ENCODE measurements at places on chromosomes 1 and 21.
A peak's percentile ranks its signal among the peaks of the same experiment; 100 is the strongest.

GRCh38 chr1:22754824-22755223 is 44.2 kb downstream of the EPHB2 start:
- DNase-seq, result no peak

GRCh38 chr1:183239220-183239742 is 53.2 kb downstream of the LAMC2 start:
- no peak for DNase-seq

GRCh38 chr1:2210786-2211185 is 16.2 kb upstream of the FAAP20 start:
- DNase-seq, result no peak

- DNase-seq, result no peak
These were observed 354.3 kb upstream of the NEGR1 start for GRCh38 chr1:72636631-72637030.

- DNase-seq, result peak; percentile 7
These were observed 84.9 kb downstream of the CNIH3 start for GRCh38 chr1:224700918-224701531.

DNA sequence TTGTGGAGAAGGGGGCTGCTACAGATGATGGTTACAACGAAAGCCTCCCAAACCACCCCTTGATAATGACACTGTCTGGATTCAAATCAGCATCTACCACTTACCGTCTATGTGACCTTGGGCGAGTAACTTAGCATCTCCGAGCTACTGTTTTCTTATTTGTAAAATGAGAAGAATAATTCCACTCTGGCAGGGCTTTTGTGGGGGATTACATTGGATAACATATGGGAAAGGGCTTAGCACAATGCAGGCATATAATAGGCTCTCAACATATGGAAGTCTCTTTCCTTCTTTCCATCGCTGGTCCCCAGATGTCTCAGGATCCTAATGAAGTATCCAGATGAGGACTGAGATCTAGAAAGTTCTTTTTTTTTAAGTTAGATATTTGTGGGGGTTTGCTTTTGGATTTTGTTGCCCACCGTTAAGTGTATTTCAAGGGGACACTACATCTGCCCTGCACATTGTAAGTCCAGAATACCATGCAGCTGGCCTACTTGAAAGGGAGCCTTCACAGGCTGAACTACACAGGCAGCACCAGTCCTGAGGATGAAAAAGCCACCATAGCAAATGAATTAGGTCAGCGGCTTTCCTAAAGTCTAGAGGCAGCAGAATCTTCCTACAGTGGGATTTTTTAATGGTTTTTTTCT is 172.2 kb upstream of the IRF2BP2 start:
- peak; percentile 17 for DNase-seq

DNA sequence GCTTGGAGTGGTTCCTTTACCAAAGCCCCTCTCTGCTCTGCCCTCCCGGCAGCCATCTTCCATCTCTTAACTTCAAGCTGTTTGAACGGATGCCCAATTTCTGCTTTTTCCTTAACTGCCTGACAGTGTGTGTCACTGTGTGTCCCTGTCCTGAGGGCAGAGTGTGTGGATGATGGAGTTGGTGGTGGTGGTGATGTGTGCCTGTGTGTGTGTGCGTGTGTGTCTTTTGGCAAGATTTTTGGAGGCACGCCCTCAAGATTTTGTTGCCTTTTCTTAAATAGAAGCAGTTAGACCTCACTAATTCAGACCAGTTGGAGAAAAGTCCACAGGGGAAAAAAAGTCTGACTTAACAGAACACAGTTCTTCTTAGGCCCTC is 30.3 kb downstream of the SERTAD4 start:
- no peak for DNase-seq

DNA sequence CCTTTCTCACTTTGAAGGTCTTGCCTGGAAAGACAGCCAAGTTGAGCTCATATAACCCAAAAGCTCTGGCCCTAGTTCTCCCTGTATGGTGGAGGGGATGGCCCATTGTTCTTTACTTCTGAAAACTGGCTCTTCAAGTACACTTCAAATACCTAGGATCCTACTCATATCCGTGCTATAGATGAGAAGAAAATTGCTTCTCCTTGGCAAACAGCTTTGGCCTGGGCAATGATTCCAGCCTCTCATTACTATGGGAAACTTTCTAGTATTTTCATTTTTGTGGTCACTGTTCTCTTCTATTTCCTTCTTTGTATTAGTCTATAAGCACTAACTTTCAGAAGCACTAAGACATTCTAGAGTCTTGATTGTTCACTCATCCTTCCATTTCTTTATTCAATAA is 53.7 kb downstream of the ZNF697 start:
- DNase-seq, result no peak

DNA sequence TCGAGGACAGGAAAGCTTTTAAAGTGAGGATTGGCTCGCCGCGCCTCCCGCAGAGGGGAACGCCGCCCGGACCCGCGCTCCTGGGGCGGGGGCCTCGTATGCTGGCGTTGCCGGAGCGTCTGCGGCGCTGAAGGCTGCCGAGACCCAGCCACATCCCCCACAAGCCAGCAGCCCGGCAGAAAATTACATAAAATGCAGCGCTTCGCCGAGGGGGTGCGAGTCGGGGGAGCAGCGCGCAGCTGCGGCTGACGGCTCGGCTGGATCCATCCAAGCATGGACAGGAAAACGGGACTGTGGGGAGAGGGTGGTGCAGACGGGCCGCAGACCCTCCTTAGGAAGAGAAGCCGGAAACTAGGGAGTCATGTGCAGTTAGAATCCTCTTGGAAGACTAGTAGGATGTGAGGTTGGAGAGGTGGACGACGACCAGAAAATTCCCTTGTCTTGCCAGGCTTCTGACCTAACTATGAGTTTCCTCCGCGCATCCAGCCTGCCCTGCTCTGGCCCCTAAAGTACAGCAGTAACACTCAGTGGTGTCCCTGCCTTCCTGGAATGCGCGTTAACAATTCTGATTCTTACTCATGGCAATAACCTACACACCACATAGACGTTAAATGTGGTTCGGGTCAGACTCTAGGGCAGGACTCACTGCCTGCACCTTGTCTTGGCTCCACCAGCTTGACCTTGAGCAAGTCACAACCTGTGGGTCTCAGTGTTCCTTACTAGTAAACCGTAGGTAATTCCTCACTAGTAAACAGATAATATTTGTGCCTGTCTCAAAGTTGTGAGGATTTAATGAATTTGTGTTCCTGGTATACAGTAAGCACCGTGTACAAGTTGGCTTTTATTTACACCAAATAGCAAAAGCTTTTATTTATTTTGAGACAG is 953 bp upstream of the BRWD1 start:
- peak; percentile 65 for DNase-seq

DNA sequence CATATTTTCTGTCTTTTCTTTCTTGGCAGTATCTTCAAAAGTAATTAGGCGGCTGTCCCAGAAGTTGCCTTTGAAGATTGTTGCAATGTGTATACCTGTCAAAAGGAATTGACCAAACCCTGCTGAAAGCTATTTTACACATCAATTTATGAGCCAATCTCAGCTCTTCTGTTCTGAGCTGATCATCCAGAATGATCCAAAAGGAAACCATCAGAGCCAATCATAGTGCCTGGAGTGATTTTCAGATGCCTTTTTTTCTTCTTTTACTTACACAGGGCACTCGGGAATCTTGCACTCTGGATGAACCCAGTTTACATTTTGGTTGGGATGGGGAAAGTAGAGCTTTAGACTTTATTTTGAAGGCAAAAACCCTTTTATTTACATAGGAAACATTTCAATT is 21.8 kb upstream of the APOBEC4 start:
- no peak for DNase-seq

GRCh38 chr21:17583898-17584297 is 28.8 kb downstream of the BTG3 start:
- DNase-seq, result no peak
